ENCODE measurements at places on chromosomes 4 and X. TPM values are rescaled to one million over a fixed set of nuclear protein-coding genes. Genes with fewer than 3 reads are reported as not detected.
A peak's percentile ranks its signal among the peaks of the same experiment; 100 is the strongest.

GRCh38 chrX:39137363-39137954, 336.2 kb downstream of the MID1IP1 start:
- no peak overlapping the region for H3K27ac ChIP-seq
- no peaks in the 10 kb centered on the region for H3K27me3 ChIP-seq
- no peaks in the 10 kb centered on the region for H3K4me1 ChIP-seq
- no peak for DNase-seq
- no peak overlapping the region for H3K4me3 ChIP-seq

The PABPC5 gene
- 2.4 TPM for total RNA-seq

DNA sequence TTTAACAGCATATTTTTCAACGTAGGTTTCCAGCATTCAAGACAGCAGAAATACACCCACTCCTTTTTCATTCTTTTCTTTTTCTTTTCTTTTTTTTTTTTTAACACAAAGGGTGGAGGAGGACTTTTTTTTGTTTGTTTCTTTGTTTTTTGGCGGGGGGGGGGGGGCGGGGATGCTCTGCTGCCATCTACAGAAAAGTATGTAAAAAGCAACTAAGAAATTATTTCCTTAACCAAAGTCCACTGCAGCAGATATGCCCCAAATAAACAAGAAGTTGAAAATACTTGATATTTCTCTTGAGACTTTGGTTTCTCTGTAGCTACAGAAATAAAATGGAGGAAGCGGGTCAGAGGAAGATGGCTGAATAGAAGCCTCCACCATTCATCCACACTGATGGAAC, 63.2 kb upstream of the PBDC1 start:
- no peaks in the 10 kb centered on the region for H3K4me1 ChIP-seq
- H3K27me3 ChIP-seq: no peaks in the 10 kb centered on the region
- H3K27ac ChIP-seq: no peak overlapping the region
- no peak overlapping the region for H3K4me3 ChIP-seq

DNA sequence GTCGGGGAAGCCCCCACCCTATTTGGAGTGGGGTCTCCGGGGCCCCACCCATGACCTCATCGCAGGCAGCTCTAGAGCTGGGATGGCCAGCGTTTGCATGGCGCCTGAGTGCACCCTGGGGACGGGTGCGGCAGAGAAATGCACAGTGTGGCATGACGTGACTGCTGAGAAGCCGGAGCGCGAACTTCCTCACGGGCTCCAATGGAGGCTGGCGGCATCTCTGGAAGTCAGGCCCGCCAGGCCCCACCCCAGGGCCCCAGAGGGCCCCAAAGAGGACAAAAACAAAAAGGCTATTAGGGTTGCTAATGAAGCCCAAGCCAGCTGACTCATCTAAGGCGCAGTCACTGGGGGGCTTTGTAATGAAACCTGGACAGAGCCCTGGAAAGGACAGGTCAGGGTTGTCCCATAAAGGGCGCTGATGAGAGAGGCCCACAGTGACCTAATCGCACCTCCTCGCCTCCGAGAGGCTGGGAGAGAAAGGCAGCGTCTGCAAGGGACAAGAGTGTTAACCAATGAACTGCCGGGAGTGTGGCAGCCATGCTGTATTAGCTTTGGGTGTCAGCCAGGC, 86.0 kb upstream of the C1QTNF7 start:
- no peaks in the 10 kb centered on the region for H3K27me3 ChIP-seq
- H3K4me3 ChIP-seq: no peak overlapping the region
- H3K4me1 ChIP-seq: peaks cover 3% of the 10 kb centered on the region
- H3K36me3 ChIP-seq: no peaks in the 10 kb centered on the region
- no peak for DNase-seq
- H3K27ac ChIP-seq: no peak overlapping the region

The NUDT10 gene
- 6.6 TPM for total RNA-seq

DNA sequence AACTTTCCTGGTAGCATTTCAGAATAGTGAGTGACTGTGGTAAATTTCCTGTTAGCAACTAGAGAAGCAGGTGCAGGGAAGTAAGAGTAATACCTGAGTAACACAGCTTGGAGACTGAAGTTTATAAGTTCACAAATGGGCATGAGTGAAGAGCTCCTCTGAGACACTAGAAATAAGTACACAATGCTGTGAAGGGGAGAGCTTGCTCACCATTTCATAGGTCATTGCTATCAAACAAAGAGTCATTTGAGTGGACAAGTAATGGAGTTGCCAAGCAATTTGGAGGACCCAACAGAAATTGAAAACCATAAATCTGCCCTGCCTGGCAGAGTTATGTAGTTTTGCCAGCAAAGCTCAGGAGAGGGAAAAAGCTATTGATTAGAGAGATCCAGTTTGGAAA, 523.6 kb downstream of the TRAM1L1 start:
- no peak overlapping the region for H3K4me3 ChIP-seq
- DNase-seq: no peak
- no peak overlapping the region for H3K27ac ChIP-seq
- no peaks in the 10 kb centered on the region for H3K27me3 ChIP-seq
- H3K4me1 ChIP-seq: no peaks in the 10 kb centered on the region

DNA sequence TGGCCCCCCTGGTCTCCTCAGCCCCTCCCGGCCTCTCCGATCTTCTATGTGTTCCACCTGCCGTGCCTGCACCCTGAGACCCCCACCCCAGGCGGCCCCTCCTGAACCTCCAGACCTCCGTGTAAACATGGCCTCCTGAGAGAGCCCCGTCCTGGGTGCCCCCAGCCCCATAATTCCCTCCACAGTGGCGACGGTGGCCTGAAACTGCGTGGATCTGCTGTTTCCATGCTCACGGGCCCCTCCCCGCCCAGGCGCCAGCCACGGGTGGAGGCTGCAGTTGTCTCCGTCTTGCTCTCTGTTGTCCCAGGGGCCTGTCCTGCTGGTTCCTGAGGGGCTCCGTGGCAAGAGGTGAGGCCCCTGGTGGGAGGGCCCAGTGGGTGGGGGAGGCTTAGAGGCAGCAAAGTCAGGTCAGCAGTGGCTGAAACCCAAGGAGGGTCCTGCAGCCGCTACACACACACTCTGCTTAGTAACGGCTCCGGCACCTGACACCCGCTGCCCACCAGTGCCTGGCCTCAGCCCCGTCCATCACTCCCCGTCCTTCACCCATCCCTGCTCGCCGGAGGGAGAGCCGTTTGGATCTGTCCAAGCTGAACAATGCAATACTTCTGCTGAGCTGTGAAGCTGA, 75.8 kb downstream of the FAM53A start:
- H3K27me3 ChIP-seq: no peaks in the 10 kb centered on the region
- DNase-seq: no peak
- H3K4me3 ChIP-seq: no peak overlapping the region
- H3K4me1 ChIP-seq: no peaks in the 10 kb centered on the region

The BRS3 gene
- total RNA-seq: not detected

DNA sequence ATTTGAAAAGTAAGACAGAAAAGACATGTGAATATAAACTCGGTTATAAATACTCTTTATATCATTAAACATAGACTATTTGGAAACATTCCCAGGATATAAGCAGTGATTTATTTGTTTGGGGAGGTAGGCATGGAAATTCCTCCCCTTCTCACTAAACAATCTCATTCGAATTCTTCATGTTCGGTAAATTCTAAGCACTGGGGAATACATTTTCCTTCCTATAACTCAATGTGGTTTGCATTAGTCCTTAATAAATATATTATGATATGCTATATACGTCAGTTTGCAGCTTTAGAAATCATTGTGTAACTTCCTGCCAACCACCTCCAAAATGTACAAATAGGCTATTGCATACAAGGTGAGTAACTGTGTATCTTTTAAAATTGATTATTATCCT, 99.6 kb downstream of the UGT8 start:
- H3K4me3 ChIP-seq: no peak overlapping the region
- no peaks in the 10 kb centered on the region for H3K4me1 ChIP-seq
- no peak for DNase-seq
- no peak overlapping the region for H3K27ac ChIP-seq
- H3K27me3 ChIP-seq: no peaks in the 10 kb centered on the region

GRCh38 chr4:87092389-87093141, 127.9 kb downstream of the KLHL8 start:
- peaks cover 18% of the 10 kb centered on the region for H3K4me1 ChIP-seq

The SPACA5 gene
- not detected for total RNA-seq

DNA sequence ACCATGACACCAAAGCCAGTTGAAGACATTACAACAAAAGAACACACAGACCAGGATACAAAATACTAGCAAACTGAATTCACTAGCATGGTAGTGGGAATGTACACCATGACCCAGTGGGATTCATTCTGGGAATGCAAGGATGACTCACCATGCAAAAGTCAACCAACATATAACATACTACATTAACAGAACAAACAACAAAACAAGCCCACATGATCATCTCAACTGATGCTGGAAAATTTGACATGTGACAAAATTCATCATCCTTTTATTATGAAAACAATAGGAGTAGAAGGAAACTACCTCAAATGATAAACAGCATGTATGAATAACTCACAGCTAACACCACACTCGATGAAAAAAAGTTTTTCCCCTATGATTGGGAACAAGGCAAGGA, 190.2 kb downstream of the DCLK2 start:
- H3K4me3 ChIP-seq: no peak overlapping the region
- H3K4me1 ChIP-seq: peaks cover 7% of the 10 kb centered on the region
- no peaks in the 10 kb centered on the region for H3K27me3 ChIP-seq
- no peak overlapping the region for H3K27ac ChIP-seq

The ASB12 gene
- 0.16 TPM for total RNA-seq

- H3K4me3 ChIP-seq: no peak overlapping the region
- DNase-seq: peak; percentile 10
- peaks cover 42% of the 10 kb centered on the region for H3K27me3 ChIP-seq
- peaks cover 4% of the 10 kb centered on the region for H3K4me1 ChIP-seq
- H3K36me3 ChIP-seq: no peaks in the 10 kb centered on the region
- no peak overlapping the region for H3K27ac ChIP-seq
Measured at GRCh38 chr4:2402048-2402842, 16.2 kb downstream of the ZFYVE28 start.

DNA sequence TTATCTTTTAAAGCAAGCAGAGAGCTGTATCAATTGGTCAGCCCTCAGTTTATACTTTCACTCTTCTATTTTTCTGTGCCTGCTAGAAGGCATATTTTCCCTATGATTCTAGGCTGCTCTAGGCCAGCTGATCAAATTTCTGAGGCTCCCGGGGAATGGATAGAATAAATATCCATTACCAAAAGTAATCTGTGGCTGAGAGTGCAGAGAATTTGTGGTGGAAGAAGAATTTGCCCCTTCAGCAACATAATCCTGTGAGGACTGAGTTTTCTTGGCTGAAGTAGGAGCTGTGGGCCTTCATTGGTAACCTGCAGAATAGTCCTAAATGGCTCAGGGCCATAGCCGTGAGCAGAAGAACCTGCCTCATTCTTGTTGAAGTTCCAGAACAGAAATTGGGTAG, 314.6 kb upstream of the CASK start:
- H3K4me1 ChIP-seq: no peaks in the 10 kb centered on the region
- H3K27me3 ChIP-seq: no peaks in the 10 kb centered on the region
- H3K27ac ChIP-seq: no peak overlapping the region
- H3K4me3 ChIP-seq: no peak overlapping the region
- H3K36me3 ChIP-seq: no peaks in the 10 kb centered on the region

- no peaks in the 10 kb centered on the region for H3K36me3 ChIP-seq
- no peak overlapping the region for H3K4me3 ChIP-seq
- DNase-seq: no peak
- H3K27me3 ChIP-seq: no peaks in the 10 kb centered on the region
- no peaks in the 10 kb centered on the region for H3K4me1 ChIP-seq
Measured at GRCh38 chr4:85448906-85449890, 25.8 kb upstream of the ARHGAP24 start.

The ZNF157 gene
- 0.54 TPM for total RNA-seq

- no peaks in the 10 kb centered on the region for H3K36me3 ChIP-seq
- H3K27ac ChIP-seq: no peak overlapping the region
- H3K4me1 ChIP-seq: peaks cover 18% of the 10 kb centered on the region
- no peak overlapping the region for H3K4me3 ChIP-seq
- no peaks in the 10 kb centered on the region for H3K27me3 ChIP-seq
Measured at GRCh38 chr4:7357323-7357722, 77.4 kb downstream of the PSAPL1 start.

The GLOD5 gene
- total RNA-seq: not detected

Data from astrocyte (in vitro differentiated cells and primary cell).